ENCODE measurements at places on chromosomes 2 and 18.

GRCh38 chr2:211132573-211132972 lies 576.2 kb downstream of the CPS1 start:
- DNase-seq: no peak

GRCh38 chr2:181563101-181563692 lies 93.7 kb downstream of the CERKL start:
- no peak for DNase-seq

- no peak for DNase-seq
Observed at GRCh38 chr2:29936020-29936419, 14.6 kb upstream of the ALK start.

DNA sequence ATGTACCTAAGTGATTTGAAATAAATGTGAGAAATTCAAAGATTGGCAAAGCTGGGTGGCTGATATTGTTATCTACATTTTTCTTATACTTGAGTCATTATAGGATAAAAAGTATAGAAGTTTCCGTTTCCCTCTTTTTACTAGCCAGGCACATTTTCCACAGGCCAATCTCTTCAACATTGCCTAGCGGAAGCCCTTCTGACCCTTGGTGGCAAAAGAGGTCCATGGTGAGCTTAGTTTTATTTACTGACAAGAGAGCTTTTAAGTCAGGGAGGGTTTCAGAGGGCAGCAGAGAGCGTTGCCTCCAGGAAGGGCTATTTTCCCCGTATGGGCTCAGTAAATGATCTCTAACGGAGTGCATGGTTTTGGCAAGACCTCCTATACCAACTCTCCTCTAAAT lies 15.1 kb upstream of the RHOB start:
- DNase-seq: no peak

- DNase-seq: no peak
Observed at GRCh38 chr2:38876407-38876806, 631 bp downstream of the MORN2 start.

Measured in activated CD4-positive, alpha-beta T cell treated with anti-CD3 and anti-CD28 coated beads, Interleukin-2, amount 50 U/mL, for 4 hours (primary cell).